Glutamatergic neuron (in vitro differentiated cells): ENCODE measurements at places on chromosomes 7 and 10. TPM values are rescaled to one million over a fixed set of nuclear protein-coding genes. Genes with fewer than 3 reads are reported as not detected.

DNA sequence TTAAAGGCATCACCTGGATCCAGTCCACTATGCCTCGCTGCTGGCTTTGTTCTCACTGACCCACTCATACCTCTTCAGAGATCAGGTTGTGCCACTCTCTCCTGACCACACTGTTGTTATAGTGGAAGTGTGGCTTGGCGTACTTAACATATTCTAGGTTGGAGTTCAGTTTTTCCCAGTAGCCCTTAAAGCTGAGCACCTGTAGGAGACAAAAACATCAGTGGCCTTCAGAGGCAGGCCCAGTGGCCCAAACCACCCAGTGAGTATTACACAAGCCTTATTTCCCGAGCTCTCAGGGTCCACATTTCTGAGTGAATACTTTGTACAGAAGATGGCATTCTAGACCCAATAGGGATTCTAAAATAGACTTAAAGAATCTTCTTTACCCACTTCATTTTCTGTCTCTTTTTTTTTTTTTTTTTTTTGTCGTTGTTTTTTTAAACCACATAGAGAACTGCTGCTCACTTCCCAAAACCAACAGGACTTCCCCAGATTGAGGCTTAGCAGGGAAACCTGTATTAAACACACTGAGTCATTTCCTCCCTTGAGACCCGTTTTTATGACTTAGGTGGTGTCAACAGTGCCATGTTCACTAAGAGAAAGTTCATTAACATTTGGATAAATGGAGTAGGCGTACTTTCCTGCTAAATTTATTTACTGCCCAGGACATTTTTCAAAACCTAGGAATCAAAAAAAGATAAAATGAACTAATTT is 85.8 kb downstream of the GSAP start:
- H3K36me3 ChIP-seq, result no peaks in the 10 kb centered on the region
- H3K4me1 ChIP-seq, result peaks cover 16% of the 10 kb centered on the region
- no peaks in the 10 kb centered on the region for H3K27me3 ChIP-seq
- DNase-seq, result no peak
- no peak overlapping the region for H3K27ac ChIP-seq
- H3K4me3 ChIP-seq, result no peak overlapping the region

DNA sequence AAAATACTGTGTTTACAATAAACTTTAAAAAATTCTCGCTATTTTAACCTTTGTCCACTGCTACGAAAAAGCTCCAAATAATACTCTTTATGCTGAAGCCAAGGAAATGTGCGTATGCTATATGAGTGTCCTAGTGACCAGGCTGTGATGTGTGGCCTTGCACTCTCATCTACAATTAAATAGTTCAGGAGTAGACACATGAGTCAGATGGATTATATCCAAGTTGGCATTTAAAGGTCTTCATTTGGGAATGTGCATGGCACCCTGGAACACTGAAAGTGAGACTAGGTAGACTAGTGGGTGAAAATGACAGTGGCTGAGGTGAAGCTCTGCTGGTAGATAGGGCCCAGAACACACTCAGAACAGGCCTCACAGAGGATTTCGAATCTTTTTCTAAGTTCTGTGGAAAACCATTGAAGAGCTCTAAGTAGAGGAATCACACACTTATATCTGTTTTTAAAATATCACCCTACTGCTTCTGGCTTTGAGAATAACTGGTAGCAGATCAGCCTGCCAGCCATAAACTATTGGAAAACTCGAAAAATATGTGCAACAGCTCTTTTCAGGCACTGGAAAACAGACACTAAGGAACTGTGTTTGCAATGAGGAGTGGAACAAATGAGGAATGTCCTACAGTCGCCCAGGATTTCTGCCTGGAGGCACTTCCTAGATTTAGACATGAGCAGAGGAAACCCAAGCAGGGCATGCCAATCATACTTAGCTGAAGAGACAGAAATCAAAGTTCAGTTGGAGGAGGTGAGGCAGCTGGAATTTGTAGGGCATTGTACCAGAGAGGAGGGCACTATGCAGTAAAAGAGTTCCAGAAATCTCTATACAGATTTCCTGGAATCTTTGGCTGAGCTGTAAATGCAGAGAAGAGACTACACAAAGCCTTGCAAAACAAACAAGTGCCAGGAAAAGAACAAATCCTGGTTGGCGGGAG is 603.8 kb upstream of the LRRTM3 start:
- H3K27ac ChIP-seq, result no peak overlapping the region
- DNase-seq, result no peak
- H3K36me3 ChIP-seq, result no peaks in the 10 kb centered on the region
- H3K4me3 ChIP-seq, result no peak overlapping the region

GRCh38 chr10:37765216-37765615 is 92.2 kb downstream of the ZNF248 start:
- H3K4me3 ChIP-seq, result no peak overlapping the region
- H3K27ac ChIP-seq, result no peak overlapping the region
- no peaks in the 10 kb centered on the region for H3K27me3 ChIP-seq
- H3K36me3 ChIP-seq, result no peaks in the 10 kb centered on the region
- no peaks in the 10 kb centered on the region for H3K4me1 ChIP-seq
- DNase-seq, result no peak

TOMM7 gene
- 111 TPM for total RNA-seq

DNA sequence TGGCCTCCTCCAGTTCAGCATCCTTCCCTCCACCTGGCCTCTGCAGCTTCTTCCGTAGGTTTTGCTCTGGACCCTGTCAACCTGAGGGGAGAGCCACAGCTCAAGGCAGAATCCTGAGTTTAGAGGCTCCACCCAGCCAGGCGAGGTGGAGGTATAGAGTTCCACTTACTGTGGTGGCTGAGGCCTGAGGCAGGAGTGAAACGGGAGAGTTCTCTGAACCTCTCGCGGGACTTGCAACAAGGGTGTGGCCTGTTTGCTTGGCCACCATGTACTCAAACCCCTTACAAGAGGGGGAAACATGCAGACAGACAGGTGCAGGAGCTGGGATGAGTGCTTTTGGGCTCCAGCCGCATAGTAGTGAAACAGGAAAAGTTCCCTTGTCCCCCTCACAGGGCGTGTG is 154.0 kb upstream of the C7orf33 start:
- no peak for DNase-seq
- no peak overlapping the region for H3K27ac ChIP-seq
- H3K4me3 ChIP-seq, result peak overlapping the region; percentile 61
- H3K4me1 ChIP-seq, result peaks cover 48% of the 10 kb centered on the region

CCDC146 gene
- 3.7 TPM for total RNA-seq

BAMBI gene
- 5.8 TPM for total RNA-seq

DNA sequence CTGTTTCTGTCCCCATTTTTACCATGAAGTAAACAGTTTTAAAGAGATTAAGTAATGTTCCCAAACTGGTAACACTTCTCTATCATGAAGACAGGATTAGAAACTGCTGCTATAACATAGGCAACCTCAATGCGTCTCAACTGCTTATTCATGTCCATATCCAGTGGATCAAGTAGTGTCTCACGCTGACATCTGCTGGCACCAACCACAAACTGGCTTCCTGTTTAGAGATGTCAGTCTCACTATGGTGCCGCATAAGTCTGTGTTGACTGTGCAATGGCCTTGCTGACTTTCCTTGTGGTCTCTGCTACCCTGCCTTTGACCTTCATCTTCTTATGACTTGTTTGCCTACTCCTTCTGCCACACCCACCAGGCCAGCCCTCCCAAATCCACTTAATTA is 369.6 kb upstream of the DPP6 start:
- H3K27ac ChIP-seq, result no peak overlapping the region
- H3K4me3 ChIP-seq, result no peak overlapping the region
- H3K27me3 ChIP-seq, result peaks cover 3% of the 10 kb centered on the region
- peaks cover 7% of the 10 kb centered on the region for H3K36me3 ChIP-seq
- DNase-seq, result no peak

DNA sequence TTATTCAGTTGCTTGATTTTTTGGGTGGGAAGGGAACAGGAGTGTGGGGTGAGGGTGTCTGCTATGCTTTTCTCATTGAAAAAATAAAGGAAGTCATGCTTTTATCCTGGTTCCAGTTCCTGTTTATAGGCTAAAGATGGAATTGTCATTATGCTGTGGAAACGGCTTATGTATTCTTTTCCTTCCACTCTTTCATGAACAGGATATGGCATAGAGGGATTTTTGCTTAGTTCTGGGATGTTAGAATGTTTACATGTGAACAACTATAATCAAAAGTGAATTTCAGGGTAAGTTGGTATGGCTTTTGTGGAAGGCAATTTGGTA is 35.9 kb upstream of the PTPN12 start:
- H3K4me1 ChIP-seq, result no peaks in the 10 kb centered on the region
- DNase-seq, result no peak
- no peak overlapping the region for H3K27ac ChIP-seq
- no peak overlapping the region for H3K4me3 ChIP-seq
- H3K27me3 ChIP-seq, result no peaks in the 10 kb centered on the region

- DNase-seq, result no peak
- peaks cover 21% of the 10 kb centered on the region for H3K4me1 ChIP-seq
- peak overlapping the region; percentile 8 for H3K4me3 ChIP-seq
- peaks cover 29% of the 10 kb centered on the region for H3K36me3 ChIP-seq
These were observed 40.7 kb upstream of the LEP start for GRCh38 chr7:128200376-128200775.

HYAL4 gene
- not detected for total RNA-seq

- H3K4me1 ChIP-seq, result no peaks in the 10 kb centered on the region
- no peak for DNase-seq
- H3K27ac ChIP-seq, result no peak overlapping the region
- H3K27me3 ChIP-seq, result peaks cover 16% of the 10 kb centered on the region
- H3K36me3 ChIP-seq, result no peaks in the 10 kb centered on the region
These were observed 28.2 kb upstream of the ADCYAP1R1 start for GRCh38 chr7:31023877-31024276.

ZDHHC4 gene
- 60.5 TPM for total RNA-seq

IL2RA gene
- total RNA-seq, result not detected

SFTPA1 gene
- total RNA-seq, result not detected

DNA sequence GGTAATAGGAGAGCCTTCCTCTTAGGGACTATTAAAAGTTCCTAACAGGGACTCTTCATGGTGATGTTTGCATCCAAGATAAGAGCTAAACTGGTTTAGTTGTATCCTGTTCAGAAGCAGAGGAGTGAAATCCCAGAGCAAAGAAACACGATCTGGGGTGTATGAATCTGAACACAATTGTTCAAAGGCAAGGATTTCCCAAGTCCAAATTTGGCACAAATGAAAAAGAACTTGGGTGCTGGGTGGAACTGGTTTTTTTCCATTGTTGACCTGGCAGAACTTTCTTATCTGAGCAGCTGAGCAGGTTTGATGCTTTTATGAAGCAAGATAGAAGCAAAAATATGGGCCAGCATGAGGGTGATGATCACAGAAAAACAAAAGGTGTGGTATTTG is 6.0 kb downstream of the AGFG2 start:
- H3K36me3 ChIP-seq, result no peaks in the 10 kb centered on the region
- DNase-seq, result no peak
- no peaks in the 10 kb centered on the region for H3K27me3 ChIP-seq

MCM10 gene
- total RNA-seq, result 5.0 TPM

GNGT1 gene
- not detected for total RNA-seq

DNA sequence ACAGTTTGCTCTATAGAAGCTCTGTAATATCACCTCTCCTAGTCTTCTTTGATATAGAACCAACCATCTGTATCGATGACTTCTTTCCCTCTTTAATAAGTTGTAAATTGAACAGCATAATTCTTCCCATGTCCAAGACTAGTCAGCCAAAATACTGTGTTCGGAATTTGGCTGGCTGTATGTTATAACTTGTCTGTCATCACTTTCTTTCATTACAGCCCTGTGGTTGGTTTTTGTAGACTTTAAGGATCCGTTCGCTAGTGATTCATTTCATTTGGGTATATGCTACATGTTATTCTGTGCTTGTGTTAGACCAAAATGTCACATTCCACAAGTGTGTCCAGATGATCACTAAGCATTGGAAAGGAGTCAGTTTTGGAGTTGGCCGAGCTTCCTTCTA is 155.4 kb upstream of the ITGB1 start:
- DNase-seq, result no peak
- H3K36me3 ChIP-seq, result no peaks in the 10 kb centered on the region
- H3K4me1 ChIP-seq, result peaks cover 36% of the 10 kb centered on the region
- no peak overlapping the region for H3K4me3 ChIP-seq
- H3K27me3 ChIP-seq, result no peaks in the 10 kb centered on the region

DNA sequence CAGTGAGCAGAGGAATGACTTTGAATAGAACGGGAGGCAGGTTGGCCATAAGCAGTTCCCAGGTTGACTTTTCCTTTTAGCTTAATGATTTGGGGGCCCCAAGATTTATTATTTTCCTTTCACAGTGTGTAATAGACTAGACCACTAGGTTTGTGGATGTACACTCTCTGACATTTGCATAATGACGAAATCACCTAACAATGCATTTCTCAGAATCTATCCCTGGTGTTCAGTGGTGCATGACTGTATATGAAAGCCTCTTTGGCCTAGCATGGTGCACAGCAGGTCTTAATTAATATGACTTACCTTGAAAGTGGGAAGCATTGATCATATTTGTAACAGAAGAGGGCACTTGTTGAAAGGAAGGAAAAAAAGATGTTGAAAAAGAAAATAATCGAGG is 761.9 kb downstream of the TYW1 start:
- peaks cover 3% of the 10 kb centered on the region for H3K4me1 ChIP-seq
- H3K27ac ChIP-seq, result no peak overlapping the region
- DNase-seq, result no peak
- no peak overlapping the region for H3K4me3 ChIP-seq
- no peaks in the 10 kb centered on the region for H3K27me3 ChIP-seq

DNA sequence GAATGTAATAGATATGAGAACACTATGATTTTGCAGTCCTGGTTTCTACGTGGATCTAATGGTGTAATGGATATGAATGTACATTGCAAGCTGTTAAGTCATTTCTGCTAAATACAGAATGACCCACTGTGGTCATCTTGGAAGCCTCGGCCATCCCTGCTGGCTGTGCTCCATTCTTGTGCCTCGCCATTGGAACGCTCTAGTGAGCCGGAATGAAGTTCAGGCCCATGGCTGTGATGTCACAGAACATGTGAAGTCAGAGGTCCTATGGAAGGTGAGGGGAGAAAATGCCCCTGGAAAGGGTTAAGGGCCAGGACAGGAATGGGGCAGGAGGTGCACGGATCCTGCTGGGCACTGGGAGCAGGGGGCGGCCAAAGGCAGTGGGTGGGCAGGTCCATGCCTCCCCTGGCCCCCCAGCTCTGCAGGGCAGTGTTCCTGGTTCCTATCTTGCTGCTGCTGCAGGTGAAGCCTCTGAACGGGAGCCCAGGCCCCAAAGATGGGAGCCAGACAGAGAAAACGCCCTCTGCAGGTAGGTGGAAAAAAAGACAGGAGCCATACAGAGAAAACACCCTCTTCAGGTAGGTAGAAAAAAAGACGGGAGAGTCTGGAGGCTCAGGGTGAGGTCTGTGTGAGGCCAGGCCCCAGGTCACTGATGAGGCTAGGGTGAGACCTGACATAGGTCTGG is at the start of gene LLCFC1:
Gene LLCFC1 (plus strand): TSS at position 259 of the 685 bp plus-strand sequence. CDS start 138 bp downstream, at position 397.
- H3K4me3 ChIP-seq, result no peak within 1 kb of the TSS
- H3K27ac ChIP-seq, result no peak within 1 kb of the TSS
- peaks cover 3% of the 10 kb centered on the region for H3K27me3 ChIP-seq
- no peak for DNase-seq

GRCh38 chr10:110387983-110388686 is 83.4 kb upstream of the SMNDC1 start:
- no peak overlapping the region for H3K4me3 ChIP-seq
- no peak overlapping the region for H3K27ac ChIP-seq
- peaks cover 7% of the 10 kb centered on the region for H3K27me3 ChIP-seq
- DNase-seq, result no peak
- H3K4me1 ChIP-seq, result peaks cover 2% of the 10 kb centered on the region
- no peaks in the 10 kb centered on the region for H3K36me3 ChIP-seq

TUBB8 gene
- total RNA-seq, result 1.1 TPM

TBC1D12 gene
- 5.1 TPM for total RNA-seq

- no peak overlapping the region for H3K27ac ChIP-seq
- H3K27me3 ChIP-seq, result peaks cover 1% of the 10 kb centered on the region
- peaks cover 13% of the 10 kb centered on the region for H3K4me1 ChIP-seq
- no peak for DNase-seq
These were observed 48.1 kb downstream of the DRGX start for GRCh38 chr10:49347827-49348226.
